Stimulated activated CD8-positive, alpha-beta memory T cell treated with anti-CD3 and anti-CD28 coated beads, Interleukin-4, amount 100 ng/mL, for 4 hours (primary cell): ENCODE measurements at places on chromosomes 7 and 10.

DNA sequence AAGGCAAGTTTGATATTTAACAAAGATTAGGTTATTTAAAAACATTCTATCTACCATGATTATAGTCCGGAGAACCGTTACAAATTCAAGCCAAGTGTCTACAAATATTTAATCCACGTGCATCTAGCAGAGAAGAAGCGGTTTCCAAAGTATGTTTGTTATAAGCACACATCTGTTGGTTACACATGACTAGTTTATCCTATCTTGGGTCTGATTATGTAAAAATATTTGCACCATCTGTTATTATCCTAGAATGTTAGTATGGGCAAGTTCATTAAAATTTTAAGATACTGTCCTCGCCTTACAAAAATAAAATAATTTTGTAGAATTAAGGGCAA, 289.2 kb upstream of the VSTM2A start:
- no peak for DNase-seq

DNA sequence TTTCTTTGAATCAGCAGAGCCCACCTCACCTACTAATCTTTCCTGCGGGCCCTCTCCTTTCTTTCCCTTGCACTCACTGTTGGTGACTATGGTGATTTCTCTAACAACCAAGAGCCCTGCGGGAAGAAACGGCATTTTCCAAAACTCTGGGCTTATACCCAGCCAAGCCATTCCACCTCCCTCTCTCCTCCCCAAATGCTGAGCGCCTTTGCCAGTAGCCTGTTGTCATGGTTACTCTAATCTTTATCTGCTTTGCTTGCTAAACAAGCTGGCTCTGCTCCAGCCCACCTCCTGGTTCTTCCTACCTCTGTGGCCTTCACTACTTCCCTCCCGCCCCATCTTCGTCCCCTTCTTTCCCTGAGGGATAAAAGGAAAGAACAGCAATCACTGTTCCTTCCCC, 86.7 kb downstream of the DGKI start:
- DNase-seq, result no peak

- DNase-seq, result no peak
Observed at GRCh38 chr10:95264227-95265051, 26.4 kb downstream of the PDLIM1 start.

- DNase-seq, result no peak
Observed at GRCh38 chr10:24463611-24464426, 254.9 kb downstream of the KIAA1217 start.

- DNase-seq, result no peak
Observed at GRCh38 chr7:53245721-53246120, 210.3 kb downstream of the POM121L12 start.

- no peak for DNase-seq
Observed at GRCh38 chr10:45180507-45180906, 134.9 kb downstream of the OR13A1 start.

DNA sequence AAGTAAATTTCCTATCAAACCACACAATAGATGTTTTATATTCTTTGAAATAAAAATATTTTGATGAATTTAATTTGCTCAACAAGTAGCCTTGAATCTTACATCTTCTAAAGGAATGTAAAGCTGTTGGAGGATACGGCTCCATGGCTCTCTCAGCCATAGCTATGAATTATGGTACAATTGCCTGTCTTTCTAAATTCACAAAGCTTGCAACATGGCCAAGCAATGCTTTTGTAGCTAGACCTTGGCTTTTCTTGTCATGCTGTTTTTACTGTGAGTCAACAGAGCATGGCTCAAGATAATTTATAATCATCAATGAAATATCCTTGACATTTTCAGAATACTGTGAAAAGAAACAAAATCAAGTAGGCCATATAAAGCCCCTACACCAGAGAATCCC, 286.7 kb downstream of the CACNA2D1 start:
- DNase-seq, result no peak

- no peak for DNase-seq
Observed at GRCh38 chr10:5527332-5528200, 2.8 kb downstream of the CALML3 start.

GRCh38 chr7:110647266-110647665, 443.7 kb upstream of the LRRN3 start:
- no peak for DNase-seq

GRCh38 chr7:146185844-146186243, 69.2 kb downstream of the CNTNAP2 start:
- no peak for DNase-seq

GRCh38 chr7:153066711-153067110, 307.2 kb downstream of the ACTR3B start:
- DNase-seq, result no peak

- no peak for DNase-seq
Observed at GRCh38 chr7:83524277-83525075, 124.5 kb downstream of the SEMA3E start.

DNA sequence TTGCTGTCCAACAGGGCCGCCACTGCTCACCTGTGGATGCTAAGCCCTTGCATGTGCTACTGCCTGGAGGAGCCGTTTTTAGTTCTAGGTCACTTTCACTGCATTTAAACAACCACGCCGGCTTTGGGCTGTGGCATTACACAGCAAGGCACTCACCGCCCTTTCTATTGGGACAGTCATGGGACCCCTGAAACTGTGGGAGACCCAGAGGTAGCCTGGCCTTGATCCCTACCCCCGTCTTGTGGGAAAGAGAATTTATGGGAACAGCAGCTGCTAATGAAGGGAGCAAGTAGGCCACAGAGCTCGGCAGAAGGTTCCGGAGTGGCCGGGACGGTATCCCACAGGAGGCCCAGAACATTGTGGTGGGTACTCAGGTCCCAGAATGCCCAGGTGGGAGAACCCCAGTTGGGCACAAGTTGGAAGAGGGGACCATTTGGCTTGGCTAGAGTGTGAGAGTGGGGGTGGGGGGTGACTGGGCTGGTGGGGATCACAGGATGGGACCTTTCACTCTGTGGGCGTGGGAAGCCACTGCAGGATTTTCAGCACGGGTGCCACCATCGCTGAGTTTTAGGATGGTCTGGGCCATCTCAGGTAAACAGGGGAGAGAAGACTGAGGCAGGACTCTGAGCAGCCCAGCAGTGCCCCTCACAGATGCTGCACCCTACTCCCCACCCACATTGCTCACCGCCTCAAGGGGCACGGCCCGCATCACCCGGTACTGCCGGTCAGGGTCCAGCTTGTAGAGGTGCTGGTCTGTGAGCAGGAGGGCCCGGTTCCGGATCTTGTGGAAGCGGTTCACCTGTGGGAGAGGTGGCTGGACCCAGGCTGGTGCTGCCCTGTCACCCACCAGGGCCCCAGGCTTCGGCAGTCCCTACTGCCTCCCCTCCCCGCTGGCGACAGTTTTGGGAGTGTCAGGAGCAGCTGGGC, 15.2 kb downstream of the MYO1G start:
- no peak for DNase-seq

- DNase-seq, result no peak
Observed at GRCh38 chr7:109611656-109612055, 1042.0 kb downstream of the DNAJB9 start.

DNA sequence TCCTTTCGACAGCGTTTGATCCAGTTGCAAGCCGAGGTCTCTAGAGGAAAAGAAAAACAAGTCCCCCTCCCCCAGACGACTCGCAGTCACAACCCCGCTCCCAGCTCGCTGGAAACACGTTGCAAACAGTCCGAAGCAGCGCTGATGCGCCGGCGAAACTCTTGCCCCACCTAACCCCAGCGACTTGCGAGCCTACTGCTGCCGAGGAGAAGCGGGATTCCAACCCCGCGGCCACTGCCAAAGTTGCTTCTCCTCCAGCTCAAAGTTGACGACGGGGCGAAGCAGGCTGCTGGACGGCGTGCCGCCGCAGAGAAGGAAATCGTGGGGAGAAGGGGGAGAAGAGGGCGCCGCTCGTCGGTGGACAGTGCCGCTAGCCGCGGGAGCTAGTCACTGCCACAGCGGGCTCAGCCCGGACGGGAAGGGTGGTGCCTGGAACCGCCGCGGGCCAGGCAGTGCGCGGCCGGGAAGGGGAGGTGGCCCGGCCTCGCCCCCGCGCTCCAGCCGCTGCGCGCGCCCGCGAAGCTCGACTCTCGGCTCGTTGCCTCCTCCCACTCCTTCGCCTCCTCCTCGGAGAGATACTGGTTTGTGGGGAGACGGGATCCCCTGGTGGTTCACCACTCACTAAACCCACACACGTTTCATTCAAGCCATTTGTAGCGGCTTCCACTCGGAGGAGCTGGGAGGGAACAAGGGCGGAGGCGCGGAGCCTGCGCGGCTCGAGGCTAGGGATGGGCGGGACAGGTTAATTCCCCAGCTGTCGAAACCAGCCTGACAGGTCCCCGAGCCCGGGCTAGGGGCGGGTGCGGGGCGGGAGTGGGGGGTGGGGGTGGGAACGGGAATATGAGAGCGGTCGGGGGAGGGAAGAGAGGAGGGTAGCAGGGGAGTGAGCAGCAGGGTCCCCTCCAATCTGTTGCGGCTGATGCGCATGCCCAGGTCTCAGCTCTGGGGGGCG, at the start of gene GPR37:
TSS of gene GPR37 (minus strand) at position 392 of the 952 bp plus-strand sequence. CDS start 816 bp downstream, outside the sequence.
- no peak for DNase-seq

GRCh38 chr10:85655411-85655810, 711.2 kb downstream of the GRID1 start:
- no peak for DNase-seq

- no peak for DNase-seq
Observed at GRCh38 chr7:53491051-53491450, 455.6 kb downstream of the POM121L12 start.

GRCh38 chr7:1998146-1998545, 234.6 kb downstream of the MAD1L1 start:
- no peak for DNase-seq

DNA sequence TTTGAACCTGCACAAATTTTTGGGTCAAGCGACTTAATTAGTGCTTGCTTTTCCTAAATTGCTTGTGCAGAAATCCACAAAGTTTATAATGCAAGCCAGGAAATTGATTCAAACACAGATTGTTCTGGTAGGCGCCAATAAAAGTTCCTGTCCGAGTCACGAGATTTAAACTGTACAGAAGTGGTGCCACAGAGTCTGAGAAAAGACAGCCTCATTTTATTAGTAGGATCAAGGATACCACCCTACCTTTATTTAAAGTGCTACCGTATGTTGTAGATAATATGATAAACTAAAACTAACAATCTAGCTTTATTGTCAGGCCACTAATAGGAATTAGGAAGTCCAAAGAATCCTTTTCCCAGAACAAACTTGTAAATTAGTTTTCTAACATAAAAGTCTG, 696.7 kb downstream of the TNS3 start:
- DNase-seq, result no peak

- DNase-seq, result no peak
Observed at GRCh38 chr7:28258240-28258639, 77.6 kb upstream of the JAZF1 start.

GRCh38 chr10:46553238-46554049, 3.0 kb downstream of the GPRIN2 start:
- DNase-seq, result no peak

- DNase-seq, result no peak
Observed at GRCh38 chr7:159097661-159098423, 46.8 kb downstream of the VIPR2 start.

- DNase-seq, result no peak
Observed at GRCh38 chr10:25024528-25024927, 8.1 kb downstream of the THNSL1 start.

GRCh38 chr10:125812128-125812750, 10.8 kb downstream of the UROS start:
- DNase-seq, result no peak

- DNase-seq, result no peak
Observed at GRCh38 chr7:11430112-11430511, 401.9 kb downstream of the THSD7A start.

DNA sequence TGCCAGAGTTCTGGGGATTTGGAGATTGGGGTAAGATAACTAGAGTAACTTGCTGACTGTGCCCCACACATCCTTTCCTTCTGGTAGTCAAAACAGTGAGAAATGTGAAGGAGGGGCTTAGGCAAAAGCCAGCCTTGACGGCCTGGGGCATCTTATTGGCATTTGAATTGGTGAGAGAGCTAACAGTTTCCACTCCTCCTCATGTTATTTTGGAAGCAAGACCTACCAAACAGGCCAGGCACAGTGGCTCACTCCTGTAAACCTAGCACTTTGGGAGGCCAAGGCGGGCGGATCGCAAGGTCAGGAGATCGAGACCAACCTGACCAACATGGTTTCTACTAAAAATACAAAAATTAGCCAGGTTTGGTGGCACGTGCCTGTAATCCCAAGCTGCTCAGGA, 596.6 kb downstream of the GRM8 start:
- no peak for DNase-seq

- DNase-seq, result no peak
Observed at GRCh38 chr7:129719980-129720732, 108.6 kb downstream of the NRF1 start.

DNA sequence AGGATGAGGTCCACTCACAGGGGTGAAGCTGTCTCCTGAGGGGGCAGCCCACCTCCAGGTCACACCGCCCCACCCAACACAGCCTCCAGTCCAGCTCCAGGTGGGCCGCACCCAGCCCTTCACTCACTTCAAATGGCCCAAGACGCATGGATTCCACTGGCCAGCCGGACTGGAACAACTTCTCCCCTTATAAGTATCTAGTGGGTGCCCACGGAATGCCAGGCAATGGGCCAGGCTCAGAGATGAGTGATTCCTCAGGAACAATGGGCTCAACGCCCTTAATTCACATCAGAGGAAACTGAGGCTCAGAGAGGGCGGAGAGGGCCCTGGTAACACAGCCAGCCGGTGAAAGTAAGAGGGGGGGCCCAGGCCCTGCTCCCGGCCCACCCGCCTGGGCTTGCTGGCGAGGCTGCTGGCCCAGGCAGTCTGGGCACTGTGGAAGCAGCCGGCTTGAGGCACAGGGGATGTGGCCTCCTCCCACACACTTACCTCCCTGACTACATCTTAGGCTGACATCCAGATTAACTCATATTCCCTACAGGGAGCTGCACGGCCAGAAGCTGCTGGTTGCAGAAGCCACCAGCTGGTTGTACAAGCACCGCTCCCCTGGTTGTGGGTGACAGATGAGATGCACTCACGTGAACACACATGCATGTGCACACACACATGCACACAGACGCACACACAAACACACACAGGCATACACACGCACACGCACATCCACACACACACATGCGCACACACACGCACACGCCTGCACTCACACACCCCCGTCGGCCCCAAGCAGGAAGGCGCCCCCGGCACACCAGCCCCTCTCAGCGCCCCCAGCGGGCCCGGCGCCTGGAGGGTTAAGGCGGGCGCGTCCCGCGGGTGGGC, 1.0 kb upstream of the FAM20C start:
- DNase-seq, result no peak

DNA sequence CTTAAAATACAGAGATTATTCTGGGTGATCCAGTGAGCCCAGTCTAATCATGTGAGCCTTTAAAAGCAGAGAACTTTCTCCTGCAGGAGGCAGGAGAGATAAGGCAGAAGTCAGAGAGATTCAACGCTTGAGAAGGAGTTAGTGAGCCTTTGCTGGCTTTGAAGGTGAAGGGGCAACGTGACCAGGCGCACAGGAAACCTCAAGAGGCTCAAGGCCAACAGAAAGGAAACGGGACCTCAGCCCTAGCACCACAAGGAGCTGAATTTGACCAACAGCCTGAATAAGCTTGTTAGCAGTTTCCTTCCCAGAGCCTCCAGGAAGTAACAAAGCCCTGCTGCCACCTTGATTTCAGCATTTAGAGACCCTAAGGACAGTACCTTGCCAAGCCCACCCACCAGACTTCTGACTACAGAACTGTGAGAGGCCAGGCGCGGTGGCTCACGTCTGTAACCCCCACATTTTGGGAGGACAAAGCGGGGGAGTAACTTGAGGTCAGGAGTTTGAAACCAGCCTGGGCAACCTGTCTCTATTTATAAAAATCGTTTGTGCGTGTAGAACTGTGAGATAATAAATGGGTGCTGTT, 87.3 kb upstream of the KAT6B start:
- no peak for DNase-seq
